ELR (cell line): ENCODE measurements at places on chromosomes 11 and 22.

DNA sequence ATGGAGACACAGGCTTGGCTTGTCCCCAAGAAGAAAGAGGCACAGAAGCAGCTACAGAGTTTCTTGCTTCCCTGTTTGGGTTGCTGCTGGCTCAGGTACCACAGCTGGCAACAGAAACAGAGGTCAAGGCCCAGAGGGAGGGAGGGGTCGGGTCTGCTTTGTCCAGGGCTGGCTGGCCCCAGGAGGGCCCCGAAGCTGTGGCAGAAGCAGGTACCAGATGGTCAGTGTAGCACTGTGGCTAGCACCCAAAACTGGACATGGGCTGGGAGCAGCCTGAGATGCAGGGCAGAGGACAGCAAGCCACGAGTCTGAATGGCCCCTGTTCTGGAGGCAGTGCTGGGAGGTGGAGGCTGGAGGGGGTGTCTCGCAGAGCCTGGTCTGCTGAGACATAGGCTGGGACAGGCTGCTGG is 52.3 kb upstream of the CCDC188 start:
- DNase-seq = no peak

GRCh38 chr11:119586181-119586580 is 142.8 kb downstream of the NECTIN1 start:
- DNase-seq = no peak

DNA sequence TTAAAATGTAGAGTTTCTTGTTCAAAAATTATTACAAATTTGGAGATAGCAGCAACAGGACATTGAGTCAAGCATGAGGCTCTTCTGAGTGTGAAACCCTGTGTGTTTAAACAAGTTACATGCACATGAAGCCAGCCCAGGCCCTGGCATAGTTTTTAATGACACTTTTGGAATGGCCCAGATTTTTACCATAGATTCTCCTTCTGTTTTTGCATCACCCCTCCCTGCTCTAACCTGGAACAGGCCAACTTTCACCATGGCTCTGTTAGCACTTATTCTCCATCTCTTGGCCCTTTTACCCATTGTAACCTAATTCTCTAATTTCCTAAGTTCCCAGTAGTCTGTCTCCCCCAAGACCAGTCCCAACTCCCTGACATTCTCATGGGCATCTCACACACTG is 63.1 kb upstream of the PRSS23 start:
- DNase-seq = no peak

DNA sequence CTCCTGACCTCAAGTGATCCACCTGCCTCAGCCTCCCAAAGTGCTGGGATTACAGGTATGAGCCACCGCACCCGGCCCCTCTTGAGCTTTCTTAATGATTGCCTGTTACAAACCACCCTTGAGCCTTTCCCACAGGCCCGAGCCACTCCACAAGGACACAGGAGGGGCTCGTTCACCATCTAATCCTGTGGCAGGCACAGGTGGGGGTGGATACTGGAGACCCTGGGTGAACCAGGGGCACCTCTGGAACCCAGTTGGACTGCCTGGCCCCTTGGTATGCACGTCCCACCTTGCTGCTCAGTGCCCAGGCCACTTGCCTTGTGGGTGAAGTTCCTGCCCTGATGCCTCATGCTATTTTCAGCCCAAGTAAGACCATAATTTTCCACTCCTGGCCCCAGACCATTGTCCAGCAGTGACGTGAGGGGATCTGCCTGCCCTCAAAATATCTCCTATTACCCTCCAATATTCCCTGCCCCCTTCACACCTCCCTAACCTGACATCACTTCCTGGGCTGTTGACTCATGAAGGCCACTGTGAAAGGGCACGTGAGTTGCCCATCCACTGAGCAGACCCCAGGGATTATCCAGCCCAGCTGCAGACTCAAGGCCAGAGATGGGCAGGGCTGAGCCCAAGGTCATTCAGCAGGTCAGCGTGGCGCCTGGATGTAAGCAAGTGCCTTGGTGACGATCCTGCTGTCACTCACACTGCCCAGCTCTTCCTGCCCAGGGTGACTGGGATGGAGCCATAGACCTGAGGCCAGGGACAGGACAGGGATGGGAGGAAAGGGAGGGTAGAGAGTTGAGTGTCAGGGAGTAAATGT is 19.6 kb downstream of the P2RY2 start:
- DNase-seq = peak; percentile 70

GRCh38 chr11:67392183-67392715 is 463 bp downstream of the RAD9A start:
- DNase-seq = peak; percentile 42

DNA sequence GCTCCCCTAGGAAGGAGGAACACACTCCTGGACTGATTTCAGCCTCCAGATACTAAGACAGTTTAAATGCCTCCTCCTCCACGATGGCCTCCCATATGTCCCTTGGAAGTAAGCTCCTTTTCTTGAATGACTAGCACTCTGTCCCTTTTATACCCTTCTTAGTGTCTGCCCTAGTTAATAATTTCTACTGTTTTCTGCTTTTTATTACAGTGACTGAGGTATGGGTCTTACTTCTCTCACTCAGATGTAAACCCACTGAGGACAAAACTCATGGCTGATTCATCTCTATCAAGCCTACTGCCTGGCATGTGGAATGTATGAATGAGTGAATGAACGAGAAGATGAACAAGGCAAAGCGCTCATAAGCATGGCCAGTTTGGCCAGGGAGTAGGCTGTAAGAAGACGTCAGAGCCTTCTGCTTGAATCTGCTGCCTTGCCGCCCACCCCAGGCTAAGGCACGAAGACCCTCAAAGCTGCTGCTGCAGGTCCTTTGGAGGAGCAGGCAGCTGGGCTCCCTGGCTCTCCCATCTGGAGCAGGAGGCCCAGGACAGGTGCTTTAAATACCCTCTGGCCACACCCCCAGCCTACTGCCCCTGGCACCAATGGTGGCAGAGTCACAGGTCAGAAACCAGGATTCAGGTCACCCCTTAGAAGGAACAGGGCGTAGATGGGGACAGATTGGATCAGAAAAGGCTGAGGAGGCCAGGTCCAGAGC is 8.2 kb upstream of the PGA3 start:
- no peak for DNase-seq

- no peak for DNase-seq
Observed at GRCh38 chr22:50730013-50730891, 7.8 kb upstream of the ACR start.

- DNase-seq = no peak
Observed at GRCh38 chr22:26615149-26615548, 2.7 kb downstream of the CRYBB1 start.

- no peak for DNase-seq
Observed at GRCh38 chr11:93034031-93034722, 64.7 kb downstream of the MTNR1B start.

DNA sequence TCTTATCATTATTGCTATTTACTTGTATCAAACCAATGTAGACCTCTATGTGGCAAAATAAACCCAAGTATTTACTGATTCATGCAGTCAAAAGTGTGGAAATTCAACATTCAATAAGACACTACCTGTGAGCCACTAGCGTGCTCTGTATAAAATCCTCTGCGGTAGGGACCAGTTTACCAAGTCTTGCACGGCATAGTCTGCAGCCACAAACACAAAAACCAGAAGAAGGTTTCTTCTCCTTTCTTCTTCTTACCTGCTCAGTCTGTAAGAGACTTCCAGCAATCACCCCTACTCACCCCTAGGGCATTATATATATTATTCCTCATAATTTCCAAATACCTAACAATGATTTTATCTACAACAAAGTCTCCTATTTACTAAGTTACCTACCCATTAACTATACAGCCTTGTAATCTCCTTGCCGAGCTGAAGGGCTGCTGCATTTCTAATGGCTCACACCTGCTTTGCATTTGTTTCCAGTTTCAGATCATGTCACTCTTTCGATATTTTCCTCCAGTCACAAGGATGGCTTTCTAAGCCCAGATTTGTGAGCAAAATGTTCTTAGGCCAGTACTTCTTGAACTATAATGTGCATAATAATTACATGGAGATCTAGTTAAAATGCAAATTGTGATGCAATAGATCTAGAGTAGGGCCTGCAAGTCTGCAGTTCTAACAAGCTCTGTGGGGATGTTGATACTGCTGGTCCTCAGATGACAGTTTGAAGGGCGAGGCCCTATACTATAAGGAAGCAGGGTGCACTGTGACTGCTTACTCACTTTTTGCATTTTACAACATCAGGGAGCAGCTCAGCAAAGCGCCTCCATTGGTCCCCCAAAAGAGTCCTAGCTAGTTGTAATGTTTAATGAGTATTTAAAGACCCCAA is 191.9 kb upstream of the DDI1 start:
- no peak for DNase-seq

- DNase-seq = no peak
Observed at GRCh38 chr11:76293189-76293631, 86.9 kb upstream of the WNT11 start.

GRCh38 chr11:57288771-57289579 is 35.8 kb downstream of the TNKS1BP1 start:
- DNase-seq = peak; percentile 94

DNA sequence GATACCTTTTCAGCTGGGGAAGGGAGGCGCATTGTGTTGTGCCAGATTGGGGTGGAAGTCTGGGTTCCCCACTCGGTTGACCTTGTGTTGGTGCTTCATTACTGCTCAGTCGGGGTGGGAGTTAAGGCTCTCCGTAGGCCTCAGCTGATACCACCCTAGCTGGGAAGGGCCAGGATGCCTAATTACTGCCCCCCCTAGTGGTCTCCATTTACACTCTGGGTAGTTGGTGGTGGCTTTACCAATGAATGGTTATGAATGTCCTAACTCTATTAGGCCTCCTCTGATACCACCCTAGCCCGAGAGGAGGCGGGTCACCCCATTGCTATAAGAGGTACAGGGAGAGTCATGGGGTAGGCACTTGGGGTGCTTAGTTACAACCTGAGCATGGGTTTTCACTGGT is 27.5 kb upstream of the HIKESHI start:
- DNase-seq = peak; percentile 30

DNA sequence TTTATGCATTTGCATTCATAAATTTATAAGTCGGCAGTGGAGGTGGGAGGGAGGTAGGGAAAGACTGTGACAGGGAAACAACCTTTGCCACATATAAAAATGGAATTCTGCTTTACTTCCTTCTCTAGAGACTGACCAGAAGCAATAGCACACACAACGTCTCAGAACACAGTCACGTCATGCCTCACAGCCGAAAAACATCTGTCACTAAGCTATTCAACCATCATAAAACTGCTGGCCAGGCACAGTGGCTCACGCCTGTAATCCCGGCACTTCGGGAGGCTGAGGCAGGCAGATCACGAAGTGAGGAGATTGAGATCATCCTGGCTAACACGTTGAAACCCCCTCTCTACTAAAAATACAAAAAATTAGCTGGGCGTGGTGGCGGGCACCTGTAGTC is 101.0 kb upstream of the CHRM4 start:
- no peak for DNase-seq

- no peak for DNase-seq
Observed at GRCh38 chr11:27475622-27476021, 3.0 kb upstream of the LGR4 start.

GRCh38 chr11:89168396-89168795 is 9.3 kb upstream of the TYR start:
- no peak for DNase-seq

GRCh38 chr11:67286621-67287333 is 2.3 kb upstream of the ANKRD13D start:
- no peak for DNase-seq

DNA sequence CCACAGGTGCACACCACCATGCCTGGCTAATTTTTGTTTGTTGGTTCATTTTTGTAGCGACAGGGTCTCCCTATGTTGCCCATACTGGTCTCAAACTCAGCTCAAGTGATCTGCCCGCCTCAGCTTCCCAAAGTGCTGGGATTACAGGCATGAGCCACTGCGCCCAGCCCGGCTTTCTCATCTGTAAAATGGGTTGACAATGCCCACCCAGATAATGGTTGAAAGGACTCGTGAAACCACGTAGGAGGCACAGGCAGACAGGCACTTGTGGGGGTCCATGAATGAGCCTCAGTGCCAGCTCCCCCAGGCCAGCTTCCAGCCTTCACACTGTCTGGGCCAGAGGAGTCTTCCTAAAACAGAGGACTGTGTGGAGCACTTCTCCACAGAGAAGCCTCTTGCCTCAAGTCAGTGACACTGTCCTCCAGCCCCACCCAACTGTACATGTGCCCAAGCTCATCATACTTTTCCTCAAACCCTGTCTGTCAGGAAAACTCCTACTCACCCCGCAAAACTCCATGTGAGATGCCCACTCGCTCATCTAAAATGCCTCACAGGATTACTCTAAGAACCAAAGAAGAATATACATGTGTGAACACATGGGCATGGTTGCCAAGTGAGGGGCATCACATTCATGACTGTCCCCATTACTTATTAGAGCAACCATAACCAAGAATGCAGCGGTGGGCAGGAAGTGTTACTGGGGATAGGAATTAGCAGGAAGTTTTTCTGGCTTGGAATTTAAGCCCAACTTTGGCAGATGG is 32.1 kb upstream of the WNT7B start:
- no peak for DNase-seq

DNA sequence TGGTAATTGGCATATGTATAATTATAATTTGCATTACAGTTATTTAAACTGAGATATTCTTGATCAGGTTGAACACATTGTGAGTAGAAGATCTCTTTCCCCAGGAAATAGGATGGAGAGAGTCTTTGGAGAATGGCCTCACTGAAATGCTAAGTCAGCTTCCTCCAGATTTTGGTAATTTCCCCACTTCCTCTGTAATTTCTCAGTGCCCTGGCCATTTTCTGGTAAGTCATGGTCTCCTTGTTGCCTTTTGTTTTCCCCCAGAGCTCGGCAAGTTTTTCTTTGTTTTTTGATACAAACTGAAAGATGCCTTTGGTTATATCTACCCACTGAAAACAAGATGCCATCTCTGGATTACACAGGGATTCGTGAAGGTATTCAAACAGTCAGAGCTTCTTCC is 12.8 kb upstream of the FBXO3 start:
- no peak for DNase-seq

DNA sequence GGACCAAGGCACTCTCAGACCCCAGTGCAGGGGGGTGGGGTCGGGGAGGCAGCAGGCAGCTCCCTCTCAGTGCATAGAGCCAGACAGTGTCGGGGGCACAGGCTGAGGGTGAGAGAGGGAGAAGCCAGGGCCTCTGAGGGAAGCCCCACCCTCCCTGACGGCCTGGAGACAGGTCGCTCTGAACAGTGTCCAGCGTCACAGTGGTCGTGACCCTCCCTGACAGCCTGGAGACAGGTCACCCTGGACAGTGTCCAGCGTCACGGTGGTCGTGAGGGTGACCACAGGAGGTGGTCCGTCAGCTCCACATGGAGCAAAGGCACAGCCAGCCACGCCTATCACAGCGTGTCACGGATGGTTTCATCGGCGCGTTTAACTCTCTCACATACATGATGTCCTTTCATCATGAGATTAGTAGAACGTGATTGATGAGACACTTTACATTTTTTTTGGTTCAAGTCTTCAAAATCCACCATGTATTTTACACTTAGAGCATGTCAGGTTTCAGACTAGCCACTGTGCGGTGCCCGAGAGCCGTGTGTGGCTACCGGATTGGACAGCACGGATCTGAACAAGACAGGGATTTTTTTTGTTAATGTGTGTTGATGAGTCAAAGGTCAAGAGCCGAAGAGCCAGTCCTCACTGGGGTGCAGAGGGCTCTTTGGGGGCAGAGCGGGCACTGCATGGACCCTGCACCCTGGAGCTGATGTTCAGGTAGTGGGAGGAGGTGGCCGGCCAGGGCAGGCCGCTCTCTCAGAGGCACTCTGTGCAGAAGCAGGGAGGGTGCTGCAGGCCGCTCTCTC is 23.9 kb upstream of the PANX2 start:
- peak; percentile 80 for DNase-seq
